Dermis blood vessel endothelial cell (primary cell): ENCODE measurements at places on chromosomes 6 and 20.

DNA sequence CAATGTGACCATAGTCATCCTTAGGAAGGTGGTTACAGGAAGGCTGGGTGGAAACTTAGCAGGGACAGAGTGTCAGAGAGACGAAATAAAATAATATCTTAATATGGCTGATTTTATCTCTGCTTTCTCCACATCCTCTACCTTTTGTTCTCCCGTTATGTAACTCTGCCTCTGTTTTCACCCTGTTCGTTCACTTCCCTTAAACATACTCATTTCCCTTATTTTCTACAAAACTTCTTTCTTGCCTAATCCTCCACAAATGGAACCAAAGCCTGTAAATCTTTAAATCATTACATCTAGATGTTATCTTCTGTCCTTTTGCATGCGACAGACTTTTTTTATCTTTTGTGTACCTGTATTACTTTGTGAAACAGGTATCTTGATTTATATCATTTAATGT is 23.3 kb upstream of the CRIP3 start:
- DNase-seq, result no peak

GRCh38 chr6:156851454-156851921 is 74.3 kb downstream of the ARID1B start:
- no peak for DNase-seq

- peak; percentile 52 for DNase-seq
Measured at GRCh38 chr6:150361876-150362275, 6.9 kb upstream of the IYD start.

GRCh38 chr6:134422426-134423231 is 104.7 kb upstream of the SGK1 start:
- DNase-seq, result peak; percentile 74

GRCh38 chr6:134195164-134195906 is 122.6 kb downstream of the SGK1 start:
- no peak for DNase-seq

DNA sequence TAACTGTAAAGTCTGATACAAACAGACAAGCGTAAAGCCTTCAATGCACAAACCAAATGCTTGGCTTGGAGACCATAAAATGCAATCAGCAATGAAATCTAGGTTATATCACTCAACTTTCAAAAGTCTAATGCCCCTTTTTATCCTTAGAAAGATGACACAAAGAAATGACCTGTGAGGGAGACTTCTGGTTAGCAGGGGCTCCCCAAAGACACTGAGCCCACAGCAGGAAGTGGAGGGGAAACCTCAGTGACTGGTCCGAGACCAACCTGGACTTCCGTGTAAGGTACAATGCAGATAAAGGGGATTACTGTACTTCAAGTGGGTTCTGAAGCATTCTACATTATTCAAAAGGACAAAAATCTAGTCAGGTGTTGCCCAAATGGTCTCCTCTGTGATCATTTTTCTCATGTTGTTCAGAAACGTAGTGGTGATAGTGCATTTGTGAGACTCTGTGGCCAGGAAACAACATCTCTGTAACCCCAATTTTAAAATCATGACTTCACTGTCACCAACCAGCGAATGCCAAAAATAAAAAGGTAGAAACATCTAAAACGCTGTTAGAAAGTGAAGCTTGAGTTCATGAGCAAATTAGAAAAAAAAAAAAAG is 88.2 kb downstream of the HIVEP2 start:
- no peak for DNase-seq

- DNase-seq, result no peak
Measured at GRCh38 chr20:33474097-33474873, 15.6 kb upstream of the CBFA2T2 start.

GRCh38 chr20:20463933-20464374 is 96.0 kb downstream of the INSM1 start:
- no peak for DNase-seq

DNA sequence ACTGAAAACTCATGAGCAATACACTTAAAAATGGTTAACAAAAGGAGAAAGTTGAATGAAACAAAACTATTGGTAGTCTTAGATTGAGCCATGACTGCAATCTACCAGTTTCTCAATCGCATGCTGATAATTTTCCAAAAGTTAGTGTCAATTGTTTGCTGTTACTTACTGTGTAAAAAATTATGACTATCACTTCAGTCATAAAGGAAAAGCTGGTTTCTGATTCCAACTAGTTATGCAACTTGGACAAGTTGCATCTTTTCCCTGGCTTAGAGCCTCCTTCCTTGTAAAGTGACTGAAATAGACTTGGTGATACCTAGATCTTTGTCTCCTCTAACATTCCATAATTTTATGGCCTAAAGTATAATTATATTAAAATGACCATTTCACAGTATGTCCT is 88.3 kb upstream of the PAK5 start:
- DNase-seq, result no peak

GRCh38 chr6:136763255-136763654 is 29.0 kb downstream of the MAP3K5 start:
- DNase-seq, result no peak

GRCh38 chr6:160319246-160319645 is 28.9 kb upstream of the SLC22A3 start:
- no peak for DNase-seq
